ENCODE measurements at places on chromosomes 3 and 15.

DNA sequence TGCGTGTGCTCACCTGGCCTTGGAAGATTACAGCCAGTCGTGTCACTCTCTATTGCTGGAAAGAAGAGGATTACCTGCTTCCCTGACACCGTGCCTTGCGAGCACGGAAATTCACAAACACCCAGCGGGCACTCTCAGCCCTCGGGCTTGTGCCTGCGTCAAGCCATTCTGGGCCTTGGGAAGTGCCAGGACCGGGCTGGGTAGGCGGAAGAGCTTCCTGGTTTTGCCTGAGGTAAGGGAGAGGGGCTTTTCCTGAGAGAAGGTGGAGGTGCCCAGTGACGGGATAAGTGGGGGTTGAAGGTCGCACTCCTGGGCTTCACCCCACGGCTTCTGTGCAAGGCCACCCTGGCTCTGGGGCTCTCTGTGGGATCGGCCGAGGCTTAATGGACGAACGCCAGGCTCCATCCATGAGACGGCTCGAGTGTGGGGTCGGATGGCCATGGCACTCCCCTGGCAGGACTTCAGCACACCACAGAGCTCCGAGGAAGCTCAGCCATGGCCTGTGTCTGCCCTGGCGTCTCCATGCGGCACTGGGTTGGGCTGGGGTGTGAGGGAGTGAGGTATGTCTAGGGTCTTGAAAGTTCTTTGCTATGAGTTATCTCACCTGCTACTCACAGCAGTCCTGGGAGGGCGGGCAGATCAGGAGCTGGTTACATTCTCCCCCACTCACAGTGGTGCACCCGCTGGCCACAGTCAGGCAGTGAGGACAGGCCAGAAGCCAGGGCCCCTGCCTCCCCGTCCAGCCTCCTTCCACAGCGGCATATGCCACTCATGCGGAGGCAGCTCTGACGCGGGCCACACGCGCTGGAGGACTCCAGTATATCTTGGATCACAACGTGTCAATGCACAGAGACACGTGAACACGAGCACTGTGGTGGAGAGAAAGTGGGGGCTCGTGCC lies 209.0 kb downstream of the XXYLT1 start:
- no peak for DNase-seq

DNA sequence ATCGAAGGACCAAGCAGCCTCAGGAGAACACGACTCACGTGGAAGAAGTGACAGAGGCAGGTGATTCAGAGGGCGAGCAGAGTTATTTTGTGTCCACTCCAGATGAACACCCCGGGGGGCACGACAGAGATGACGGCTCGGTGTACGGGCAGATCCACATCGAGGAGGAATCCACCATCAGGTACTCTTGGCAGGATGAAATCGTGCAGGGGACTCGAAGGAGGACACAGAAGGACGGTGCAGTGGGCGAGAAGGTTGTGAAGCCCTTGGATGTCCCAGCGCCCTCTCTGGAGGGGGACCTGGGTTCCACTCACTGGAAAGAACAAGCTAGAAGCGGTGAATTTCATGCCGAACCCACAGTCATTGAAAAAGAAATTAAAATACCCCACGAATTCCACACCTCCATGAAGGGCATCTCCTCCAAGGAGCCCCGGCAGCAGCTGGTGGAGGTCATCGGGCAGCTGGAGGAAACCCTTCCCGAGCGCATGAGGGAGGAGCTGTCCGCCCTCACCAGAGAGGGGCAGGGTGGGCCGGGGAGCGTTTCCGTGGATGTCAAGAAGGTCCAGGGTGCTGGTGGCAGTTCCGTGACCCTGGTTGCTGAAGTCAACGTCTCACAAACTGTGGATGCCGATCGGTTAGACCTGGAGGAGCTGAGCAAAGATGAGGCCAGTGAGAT lies 26.0 kb downstream of the SYNM start:
- DNase-seq, result no peak

DNA sequence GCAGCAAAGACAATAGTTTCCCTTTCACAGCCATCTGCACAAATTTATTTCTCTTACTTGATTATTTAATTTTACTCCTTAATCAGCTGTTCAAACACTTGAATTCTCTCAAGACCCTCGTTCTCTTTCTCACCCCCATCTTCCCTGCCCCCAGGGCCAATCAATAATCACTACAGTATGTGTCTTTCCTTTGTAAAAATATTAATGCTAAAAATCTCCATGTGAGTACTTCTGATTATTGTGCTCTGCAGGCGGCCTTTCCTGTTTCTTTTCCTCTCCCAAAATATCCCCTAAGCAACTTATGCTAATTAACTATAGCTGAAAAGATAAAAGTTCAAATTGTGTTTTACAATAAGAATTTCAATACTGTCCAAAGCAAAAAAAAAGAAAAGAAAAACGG lies 617.0 kb upstream of the CBLB start:
- no peak for DNase-seq

- DNase-seq, result no peak
These were observed 5.2 kb downstream of the MAGI1 start for GRCh38 chr3:66033241-66034138.

GRCh38 chr3:149306751-149307434 lies 26.5 kb downstream of the TM4SF18 start:
- no peak for DNase-seq

DNA sequence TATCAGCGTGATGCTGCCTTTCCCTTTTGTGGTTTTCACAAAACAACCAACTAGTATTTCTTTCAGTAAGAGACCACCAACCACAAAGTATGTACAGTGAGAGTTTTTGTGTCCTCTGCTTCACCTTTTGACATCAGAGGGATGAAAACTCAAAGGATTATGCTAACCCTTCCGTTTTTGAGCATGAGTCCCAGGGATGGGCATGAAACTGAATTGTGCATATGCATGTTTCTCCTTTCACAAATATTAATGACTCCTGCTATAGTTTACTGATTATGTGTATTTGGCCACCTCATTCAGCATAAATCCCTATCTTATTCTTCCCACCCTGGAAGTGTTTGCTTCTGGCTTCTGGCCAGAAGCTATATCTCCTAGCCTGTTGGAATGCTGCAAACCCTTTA lies 59.2 kb downstream of the RSRC1 start:
- no peak for DNase-seq

- DNase-seq, result no peak
These were observed 49.2 kb downstream of the KCNMB2 start for GRCh38 chr3:178585454-178585853.

- DNase-seq, result no peak
These were observed 68.1 kb downstream of the TM4SF4 start for GRCh38 chr3:149542375-149543312.

- no peak for DNase-seq
These were observed 325 bp downstream of the ALCAM start for GRCh38 chr3:105367063-105367405.

DNA sequence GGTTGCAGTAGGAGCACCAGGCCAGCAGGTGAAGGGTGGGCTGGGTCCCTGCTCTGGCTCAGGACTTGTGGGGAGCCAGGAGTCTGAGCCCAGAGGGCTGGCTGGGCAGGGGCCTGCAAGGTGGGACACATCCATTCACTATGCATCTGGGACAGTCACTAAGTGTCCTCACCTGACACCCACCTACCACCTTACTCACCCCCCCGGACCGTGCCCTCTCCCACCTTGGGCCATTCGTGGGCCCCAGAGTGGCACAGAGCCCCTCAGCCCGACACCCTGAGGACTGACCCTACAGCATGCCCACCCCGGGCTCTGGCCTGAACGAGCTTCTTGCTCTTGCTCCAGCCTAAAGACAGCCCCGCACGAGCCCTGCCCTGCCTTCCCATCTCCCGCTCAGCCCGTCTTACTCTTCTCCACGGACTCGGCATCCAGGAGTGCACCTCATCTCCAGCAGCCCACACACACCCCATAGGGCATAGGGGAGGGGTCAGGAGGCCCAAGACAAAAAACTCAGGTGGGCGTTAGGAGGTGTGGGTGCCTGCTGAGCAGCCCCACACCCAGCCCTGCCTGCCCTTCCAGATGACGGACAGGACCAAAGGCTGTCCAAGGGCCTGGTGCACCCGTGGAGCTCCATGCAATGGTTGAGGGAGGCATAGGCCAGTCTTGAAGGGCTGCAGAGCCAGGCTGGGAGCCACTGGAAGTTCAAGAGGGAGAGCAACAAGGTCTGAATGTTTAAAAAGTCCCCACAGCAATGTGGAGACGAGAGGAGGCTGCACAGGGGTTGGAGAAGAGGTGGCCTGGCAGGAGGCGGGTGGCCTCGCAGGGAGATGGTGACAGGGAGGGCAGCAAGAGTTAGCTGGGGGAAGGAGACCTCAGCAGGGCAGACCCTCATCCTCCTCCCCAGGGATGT lies 27.0 kb downstream of the PTH1R start:
- no peak for DNase-seq

GRCh38 chr3:101381809-101382208 lies 61.4 kb upstream of the IMPG2 start:
- no peak for DNase-seq

DNA sequence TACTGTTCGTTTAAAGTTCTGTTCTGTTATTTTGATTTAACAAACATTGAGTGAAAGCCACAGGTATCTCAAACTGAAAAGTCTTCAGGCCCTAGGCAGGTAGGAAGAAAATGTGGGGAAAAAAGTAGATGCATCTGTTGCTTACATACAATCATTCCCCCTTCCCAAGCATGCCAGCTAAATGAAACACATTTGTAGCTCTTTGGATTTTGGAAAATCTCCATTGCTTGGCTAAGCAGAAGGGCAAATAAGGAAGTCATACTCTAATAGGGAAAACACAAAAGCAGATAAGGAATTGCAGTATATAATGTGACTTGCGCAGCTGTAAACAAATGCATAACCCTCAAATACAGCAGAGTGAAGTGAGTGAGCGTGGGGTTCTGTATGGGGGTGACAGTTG lies 375.9 kb downstream of the FGF12 start:
- DNase-seq, result no peak

- DNase-seq, result no peak
These were observed 3.0 kb upstream of the ATOSA start for GRCh38 chr15:52682200-52682599.

DNA sequence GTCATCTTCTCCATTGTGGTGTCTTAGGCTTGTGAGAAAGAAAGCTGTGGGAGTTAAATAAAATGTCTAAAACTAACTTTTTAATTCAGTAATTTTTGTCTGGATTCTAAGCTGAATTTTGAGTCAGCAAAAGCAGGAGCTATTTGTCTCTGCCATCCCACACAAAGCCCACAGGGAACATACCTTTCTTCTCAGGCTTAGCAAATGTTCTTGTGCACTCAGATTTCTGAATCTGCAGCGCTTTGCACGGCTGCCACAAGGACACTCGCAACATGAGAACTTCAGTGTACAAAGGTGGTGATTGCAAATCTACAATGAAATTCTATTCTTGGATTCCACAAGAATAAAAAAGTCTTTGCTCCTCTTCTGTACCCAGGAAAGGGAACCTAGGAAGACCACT lies 88.2 kb upstream of the RNF7 start:
- no peak for DNase-seq

DNA sequence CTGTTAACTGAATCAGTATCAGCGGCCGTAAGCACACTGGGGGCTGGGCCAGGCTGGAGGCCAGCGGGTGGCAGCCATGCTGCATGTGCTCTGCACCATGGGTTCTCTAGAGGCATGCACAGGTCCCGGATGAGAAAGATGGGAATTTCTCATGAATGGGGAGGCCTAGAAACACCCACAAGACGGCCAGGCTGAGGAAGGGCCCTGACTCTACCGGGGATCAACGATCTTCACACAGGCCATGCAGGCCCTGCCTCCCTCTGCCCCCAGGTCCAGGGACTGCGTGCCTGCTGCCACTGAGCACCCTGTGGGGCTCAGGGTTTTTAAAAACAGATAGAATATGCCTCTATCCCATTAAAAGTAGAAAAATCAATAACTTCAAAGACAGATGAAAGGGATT lies 32.7 kb downstream of the SLC41A3 start:
- DNase-seq, result no peak

- DNase-seq, result no peak
These were observed 42.3 kb downstream of the EFHB start for GRCh38 chr3:19891740-19892139.

- DNase-seq, result no peak
These were observed 657 bp downstream of the PATL2 start for GRCh38 chr15:44710236-44711095.

DNA sequence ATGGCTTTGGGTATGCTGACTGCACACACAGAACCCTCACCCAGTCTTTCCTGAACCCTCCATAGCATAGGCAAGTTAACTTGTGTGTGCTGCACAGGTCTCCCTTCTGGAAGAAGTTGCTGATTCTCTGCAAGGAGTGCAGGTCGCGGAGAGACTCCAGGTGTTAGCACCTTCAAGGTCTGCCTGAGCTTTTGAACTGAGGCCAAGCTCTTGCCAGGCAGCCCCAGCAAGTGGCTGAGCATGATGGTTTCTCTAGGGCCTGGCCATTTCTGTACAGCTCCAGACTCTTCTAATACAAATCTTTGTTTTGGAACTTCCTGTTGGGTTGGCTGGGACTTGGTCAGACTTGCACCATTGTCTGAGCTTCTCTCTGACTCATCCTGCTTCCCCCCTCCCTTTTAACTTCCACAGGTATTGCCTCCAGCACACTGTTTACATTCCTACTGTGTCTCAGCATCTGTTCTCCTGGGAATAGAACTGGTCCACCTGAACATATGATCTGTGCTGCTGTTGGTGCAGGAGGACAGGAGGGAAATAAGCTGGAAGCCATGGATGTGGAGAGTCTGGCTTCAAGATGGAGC lies 53.3 kb downstream of the KY start:
- no peak for DNase-seq

DNA sequence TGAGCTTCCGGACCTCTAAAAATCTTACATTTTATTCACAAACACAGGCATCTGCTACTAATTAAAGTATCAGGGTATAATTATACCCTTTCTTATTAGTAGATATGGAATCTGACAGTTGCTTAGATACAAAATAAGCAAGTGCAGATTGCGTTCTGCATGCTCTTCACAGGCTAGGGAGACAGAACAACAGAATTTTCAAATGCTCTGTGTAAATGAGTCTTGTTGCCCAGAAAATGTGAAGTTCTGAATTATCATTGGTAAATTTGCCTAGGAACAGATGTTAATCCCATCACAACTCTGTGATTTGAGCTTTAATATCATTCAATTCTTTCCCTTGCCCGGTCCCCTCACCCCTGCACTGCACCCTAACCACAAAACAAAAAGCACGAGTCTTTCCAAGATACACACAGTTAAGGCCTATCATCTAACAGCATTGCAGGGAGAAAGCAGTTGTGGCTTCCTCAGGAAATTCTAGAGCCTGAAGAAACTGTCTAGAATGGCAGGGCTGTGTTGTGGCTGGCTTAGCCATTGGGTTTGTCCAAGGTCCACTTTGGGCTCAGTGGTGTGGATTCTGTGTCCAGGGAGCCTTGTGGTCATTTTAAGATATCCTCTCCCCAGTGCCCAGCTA lies 119.8 kb downstream of the PDCD6IP start:
- DNase-seq, result no peak

- DNase-seq, result no peak
These were observed 9.4 kb downstream of the SNX1 start for GRCh38 chr15:64105113-64105704.

Measured in hippocampal formation (tissue), 2 donors.